ENCODE measurements at places on chromosomes 2 and 18.
A peak's percentile ranks its signal among the peaks of the same experiment; 100 is the strongest.

DNA sequence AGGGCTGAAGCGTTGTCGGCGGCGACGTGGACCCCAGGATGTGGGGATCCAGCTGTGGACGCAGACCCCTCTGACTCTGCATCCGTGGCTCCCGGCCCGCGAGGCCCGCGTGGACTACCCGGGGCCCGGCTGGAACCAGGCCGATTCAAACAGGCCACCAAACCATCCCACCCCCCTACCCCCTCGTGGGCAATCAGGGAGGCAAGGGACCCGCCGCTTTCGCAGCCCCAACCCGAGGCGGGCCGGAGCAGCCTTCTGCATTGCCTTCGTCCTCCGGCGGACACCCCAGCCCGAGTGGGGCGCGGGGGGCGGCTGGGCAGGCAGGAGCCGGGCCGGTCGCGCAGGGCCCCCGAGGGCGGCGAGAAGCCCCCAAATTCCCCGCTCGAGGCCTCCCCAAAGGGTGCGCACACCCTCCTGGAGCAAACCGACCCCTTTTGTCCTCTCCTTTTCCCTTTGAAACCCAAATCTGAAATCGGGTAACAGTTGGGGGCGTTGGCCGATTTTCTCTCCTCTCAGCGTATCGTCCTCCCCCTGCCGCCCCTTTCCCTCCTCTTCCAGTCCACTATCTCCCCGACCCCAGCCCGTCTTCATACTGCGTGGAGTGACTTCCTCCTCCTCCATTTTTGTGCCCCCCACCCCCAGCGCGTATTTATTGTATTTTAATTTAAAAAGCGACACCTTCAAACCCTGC, 7.4 kb downstream of the SP9 start:
- DNase-seq = no peak

- DNase-seq = peak; percentile 85
Measured at GRCh38 chr2:218816561-218817011, 15.0 kb downstream of the PRKAG3 start.

- DNase-seq = no peak
Measured at GRCh38 chr2:39739386-39739785, 39.7 kb downstream of the THUMPD2 start.

DNA sequence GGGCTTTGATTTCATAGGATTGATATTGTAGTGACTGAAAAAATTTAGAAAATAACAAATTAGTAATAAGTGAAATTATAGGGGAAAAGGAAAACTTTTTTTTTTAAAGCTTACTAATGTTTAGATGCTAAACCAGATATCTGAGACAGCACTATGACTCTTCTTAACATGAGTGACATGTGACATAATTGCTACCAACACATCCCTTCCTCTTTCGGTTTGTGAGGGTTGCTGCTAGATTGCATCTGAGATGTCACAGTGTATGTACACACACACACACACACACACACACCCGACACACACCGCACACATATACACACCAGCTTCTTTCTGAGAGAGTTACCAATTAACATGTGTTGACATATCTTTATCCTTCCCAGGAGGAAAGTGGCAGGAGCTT, 18.0 kb downstream of the RAPGEF4 start:
- no peak for DNase-seq

- DNase-seq = no peak
Measured at GRCh38 chr2:47304654-47305053, 98.3 kb upstream of the MSH2 start.
